ENCODE measurements at places on chromosomes 1 and 21.

- no peak for DNase-seq
These were observed 2.6 kb downstream of the EFHD2 start for GRCh38 chr1:15412175-15412800.

GRCh38 chr1:38929054-38929453 lies 12.6 kb downstream of the RHBDL2 start:
- no peak for DNase-seq

DNA sequence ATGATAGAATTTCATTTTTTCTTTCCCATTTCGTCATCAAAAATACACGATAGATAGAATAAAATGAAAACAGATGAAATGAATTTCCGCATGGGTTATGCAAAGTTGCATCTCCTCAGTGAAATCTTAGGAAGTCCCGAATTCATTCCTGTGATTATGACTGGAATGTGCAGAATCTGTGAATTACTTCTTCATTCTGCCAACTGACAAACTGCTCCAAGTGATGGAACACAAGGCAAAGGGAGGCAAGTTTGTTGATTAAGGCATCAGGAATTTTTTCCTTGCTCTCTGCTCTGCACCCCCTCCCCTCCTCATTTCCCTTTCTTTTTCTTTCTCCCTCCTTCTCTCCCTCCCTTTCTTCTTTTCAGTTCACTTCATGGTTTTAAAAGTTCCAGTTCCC lies 37.0 kb upstream of the ADGRL4 start:
- no peak for DNase-seq

GRCh38 chr1:11044086-11044848 lies 2.8 kb downstream of the MASP2 start:
- no peak for DNase-seq

DNA sequence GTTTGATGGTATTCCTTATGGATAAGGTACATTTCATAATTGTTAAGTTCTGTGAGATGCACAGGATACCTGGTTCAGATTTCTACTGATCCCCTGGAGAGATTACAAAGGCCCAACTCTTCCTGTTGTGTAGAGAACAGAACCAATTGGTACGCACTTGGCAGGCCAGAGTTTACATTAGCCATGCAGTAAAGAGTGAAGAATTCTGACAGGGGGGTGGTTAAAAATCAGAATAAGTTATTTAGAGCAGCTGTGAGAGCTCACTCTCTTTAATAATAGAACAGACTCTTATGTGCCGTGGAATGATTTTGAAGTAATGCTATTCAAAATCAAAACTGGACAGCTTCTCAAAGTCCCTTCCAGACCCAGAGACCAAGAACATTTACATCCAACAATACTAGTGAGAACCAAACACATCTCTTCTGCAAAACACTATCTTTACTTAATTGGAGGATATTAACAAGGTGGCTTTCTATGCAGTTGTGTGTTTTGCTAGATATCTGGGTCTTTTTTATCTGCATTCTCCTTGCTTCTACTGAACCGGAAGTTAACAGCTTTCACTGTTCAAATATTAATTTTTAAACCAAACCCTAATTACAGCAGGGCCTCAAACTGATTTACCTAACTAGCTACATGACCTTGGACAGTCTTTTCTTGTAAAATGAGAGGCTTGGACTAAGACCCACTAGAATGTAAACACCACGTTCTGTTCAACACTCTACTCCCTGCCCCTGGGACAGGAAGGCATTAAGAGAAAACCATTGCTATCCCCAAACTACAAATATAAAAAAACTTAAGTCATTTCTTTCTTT lies 4.0 kb downstream of the USP24 start:
- no peak for DNase-seq

DNA sequence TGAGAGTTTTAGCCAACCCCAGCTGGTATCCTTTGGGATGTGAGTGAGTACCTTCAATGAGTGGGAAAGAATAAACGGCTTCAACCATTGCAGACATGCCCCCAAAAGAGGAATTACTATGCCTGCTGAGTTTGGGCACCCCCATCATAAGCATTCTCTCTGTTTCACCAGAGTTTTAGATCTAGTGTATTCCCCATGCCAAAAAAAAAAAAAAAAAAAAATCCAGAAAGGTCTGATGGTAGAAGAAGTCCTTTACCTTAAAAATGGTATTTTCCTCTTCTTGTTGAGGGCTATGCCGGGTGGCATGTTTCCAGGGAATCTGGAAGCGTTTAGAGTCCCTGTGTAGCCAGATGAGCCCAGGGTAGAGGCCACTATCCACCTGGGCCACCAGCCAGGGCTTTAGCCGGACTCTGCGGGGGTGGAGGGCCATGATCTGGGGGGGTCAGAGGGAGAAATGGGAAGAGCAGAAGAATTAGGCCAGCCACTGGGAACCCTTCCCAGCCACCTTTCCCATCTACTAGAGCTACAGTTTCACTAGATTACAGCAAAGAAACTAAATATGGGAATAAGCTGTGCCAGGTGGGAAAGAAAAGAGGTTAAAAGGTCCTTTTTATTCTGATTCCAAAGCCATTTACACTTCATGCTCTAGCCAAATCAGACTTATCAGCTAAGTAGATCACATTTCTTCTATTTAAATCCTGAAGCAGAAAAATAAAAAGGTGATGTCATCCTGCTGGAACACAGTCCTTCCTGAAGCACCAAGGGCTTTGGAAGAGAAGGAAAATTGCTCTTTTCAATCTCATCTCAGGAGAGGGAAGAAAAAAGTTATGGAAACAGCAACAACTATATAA lies 4.7 kb downstream of the IRF6 start:
- no peak for DNase-seq

DNA sequence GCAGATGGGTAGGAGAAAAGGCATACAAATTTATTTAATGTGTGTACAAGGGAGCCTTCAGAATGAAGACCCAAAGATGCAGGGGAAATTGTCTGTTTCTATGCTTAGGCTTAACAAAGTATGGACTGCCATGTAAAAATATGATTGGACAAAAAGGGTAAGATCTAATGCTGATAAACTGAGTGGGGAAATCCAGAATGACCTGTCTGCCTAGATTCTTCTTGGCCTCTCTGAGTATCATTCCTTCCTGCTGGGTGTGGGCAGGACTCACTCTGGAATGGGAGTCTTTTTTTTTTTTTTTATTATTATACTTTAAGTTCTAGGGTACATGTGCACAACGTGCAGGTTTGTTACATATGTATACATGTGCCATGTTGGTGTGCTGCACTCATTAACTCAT lies 61.0 kb downstream of the IGSF5 start:
- DNase-seq = no peak

DNA sequence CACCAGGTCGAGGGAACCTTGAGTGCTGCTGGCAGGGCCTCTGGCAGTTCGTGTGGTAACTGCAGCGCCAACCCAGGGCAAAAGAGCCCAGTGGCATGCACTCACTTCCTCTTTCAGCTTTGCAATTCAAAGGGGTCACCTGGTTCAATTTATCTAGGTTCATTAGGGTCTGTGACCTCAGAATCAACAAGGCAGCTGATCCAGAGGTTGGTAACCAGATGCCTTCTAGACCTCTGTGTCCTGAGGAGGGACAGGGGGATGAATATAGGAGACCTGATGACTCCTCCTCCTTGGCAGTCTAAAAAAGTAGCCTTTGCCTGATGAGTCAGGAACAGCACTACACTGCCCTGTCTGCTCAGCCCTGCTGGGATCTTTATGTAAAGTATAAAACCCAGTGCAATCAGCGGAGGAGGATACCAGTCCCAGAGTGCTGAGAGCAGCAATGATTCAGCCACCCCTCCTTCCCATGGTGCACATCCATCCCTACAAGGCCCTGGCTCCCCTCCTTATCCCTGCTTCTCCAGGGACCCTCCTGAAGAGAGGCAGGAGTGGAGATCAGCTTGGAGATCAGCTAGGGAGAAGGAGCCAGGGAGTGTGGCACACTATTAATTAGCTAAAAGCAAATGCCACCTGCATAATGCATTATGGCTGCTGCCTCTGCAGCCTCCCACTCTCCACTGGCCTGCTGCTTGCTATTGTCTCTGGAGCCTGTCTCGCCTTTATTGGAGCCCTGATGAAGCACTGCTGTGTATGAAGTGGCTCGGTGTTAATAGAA lies 11.2 kb upstream of the FMOD start:
- DNase-seq = no peak

DNA sequence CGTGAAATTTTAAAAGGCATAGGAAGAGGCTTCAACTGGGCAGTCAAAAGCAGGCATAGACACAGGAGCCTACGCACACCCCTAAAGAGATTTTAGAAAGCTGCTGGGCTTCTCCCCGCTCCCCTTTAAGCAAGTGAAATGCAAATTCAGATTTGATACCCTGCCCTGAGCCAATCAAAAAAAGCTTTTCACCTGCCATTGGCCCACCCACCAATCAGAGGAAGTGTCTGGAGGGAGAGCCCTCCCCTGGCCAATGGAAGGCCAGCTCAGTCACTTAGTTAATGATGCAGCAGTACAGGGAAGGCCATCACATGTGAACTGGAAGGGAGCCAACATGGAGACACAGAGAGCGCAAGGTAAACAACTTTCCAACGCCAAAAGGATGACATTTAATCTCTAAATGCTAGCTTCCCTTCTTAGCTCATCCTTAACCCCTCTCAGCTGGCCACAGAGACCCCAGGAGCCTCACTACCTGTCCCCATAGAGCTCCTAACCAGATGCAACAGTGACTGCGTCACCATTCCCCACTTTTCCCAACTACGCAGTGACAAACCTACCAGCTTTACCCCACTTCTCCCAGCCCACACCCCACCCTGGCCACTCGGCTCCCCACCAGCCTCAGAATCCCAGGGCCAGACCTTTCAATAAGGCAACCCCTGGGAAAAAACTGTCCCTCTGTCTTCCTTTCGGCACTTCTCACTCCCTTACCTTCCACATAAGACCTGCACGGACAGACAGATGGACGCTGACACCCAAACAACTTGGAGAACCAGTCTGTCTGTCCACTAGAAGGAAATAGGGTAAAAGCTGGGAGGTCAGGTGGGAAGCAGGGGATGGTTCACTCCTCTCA lies 71.0 kb downstream of the CD46 start:
- DNase-seq = no peak

DNA sequence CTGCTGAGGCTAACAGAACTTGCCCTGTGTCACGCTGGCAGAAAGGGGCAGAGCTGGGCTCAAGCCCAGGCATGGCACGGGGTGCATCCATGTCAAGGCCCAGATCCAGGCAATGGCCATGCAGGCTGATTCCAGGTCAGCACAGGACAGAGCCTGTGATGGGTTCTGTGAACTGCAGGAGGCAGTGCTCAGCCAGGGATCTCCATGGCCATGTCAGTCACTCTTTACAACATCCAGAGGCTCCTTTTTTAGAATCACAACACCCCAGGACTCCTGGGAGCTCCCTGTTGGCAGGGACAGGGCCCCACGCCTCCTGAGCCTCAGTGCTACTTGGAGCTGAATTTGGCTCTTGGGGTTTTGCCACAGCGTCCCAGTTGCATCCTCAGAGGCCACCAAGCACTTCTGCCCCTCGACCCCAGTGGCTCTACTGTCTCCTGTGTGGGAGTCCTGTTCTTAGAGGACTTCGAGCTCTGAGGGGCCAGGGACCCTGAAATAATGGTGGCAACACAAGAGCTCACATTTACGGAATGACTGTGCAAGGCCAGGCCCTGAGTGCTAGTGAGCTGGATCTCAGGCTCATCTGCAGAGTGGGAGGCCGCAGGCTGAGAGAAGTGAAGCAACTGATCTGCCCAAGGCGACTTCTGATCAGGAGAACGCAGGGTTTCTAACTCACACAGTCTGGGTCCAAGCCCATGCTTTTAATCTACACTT lies 211.5 kb downstream of the TRABD2B start:
- DNase-seq = no peak
